ENCODE measurements at places on chromosomes 13 and 19.

GRCh38 chr19:16660763-16661479 lies at the start of gene TMEM38A:
TSS of gene TMEM38A (plus strand) at chr19:16661139. CDS start at chr19:16661218, 79 bp downstream.
- no peak for DNase-seq

DNA sequence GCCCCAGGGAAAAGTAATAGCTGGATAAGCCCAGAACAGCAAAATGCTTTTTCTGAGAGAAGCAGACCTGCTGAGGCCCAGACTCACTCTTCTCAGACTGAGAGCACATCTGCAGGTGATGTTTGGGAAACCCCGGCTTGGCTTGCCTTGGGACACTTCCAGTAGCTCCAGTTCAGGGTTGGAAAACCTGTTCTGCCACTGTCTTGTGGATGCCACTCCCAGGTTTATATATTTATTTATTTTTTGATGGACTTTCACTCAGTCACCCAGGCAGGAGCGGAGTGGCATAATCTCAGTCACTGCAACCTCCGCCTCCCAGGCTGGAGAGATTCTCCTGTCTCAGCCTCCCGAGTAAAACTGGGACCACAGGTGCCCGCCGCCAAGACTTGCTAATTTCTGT lies 8.0 kb upstream of the SMARCA4 start:
- DNase-seq = no peak

DNA sequence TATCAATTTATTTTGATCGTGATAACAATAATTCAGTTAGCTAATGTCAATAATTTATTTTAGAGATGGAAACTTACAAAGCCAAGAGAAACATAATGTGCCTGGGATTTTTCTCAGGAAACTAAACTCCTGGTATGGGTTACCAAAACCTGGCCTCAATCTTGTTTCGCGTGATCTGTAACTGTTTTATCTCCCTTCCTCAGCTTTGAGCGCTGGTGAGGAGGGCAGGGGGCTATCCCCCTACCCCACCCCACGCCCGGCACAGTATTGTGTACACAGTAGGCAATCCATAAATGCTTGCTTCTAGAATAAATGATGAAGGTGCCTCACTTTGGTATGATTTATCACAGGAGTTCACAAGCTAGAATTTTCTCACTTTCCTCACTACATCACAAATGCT lies 7.7 kb upstream of the DOCK9 start:
- DNase-seq = no peak

DNA sequence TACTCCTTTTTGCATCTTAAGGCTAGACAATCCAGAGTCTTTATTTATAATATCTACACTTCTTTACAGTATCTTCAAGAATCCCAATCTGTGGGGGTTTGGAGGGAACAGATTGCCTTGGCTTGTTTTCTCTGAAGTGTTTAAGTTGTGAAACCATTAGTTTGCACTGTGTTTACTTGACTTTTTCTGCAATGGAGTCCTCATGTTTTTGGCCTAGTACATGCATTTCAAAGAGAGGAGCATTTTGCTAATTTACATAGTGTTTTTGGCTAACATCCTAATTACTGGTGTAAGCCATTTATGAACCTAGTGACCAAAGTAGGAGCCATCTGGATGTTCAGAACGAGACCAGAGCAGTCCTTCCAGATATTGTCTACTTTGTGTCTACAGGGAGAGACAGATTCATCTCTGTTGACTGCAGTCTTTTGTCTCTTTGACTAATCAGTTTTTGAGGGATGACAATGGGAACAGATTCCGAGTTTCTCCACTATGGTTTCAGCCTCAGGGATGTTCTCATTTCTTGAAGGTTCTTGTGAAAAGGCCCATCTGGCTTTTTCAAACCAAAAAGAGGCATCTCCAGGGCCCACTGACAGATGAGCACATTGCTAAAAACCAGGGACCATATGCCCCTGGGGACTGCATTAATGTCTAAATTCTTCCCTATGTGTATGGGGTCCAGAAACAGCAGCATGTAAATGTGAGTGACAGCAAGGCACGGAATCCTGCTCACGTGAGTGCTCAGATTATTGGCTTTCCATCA lies 53.4 kb downstream of the ING1 start:
- no peak for DNase-seq

DNA sequence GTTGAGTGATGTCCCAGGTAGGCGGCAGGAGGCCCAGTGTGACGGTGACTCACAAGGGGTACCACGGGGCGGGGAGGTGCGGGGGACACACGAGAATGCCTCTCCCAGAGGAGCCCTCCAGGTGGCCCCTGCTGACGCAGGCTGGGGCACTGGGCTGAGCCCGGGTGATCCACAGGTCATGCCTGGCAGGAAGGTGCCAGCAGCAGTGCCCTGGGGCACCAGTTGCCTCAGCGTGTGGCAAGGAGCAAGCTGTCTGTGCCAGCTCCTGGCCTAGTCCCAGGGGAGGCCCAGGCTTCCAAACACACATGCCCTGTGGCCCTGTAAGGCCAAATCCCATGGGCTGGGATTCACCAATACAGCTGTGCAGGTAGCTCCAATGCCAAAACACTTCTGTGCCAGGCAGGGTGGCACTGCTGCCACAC lies 28.0 kb downstream of the AKT2 start:
- no peak for DNase-seq

DNA sequence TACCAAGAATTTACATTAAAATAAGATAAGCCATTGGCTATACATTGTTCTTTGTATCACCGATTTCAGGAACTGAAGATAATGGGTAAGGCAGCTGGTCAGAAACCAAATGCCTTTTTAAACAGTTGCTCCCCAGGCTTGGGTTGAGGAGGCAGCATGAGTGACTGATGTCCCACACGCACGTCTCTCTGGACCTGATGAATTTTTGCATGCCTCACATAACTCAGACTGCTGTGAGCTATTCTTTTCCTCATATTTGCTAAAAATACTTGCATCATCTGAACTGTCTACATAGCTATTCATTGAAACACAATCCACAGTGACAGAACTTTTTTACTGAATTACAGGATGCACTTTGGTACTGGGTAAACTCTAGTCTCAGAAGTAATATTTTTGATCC lies 123.6 kb upstream of the MAB21L1 start:
- no peak for DNase-seq

DNA sequence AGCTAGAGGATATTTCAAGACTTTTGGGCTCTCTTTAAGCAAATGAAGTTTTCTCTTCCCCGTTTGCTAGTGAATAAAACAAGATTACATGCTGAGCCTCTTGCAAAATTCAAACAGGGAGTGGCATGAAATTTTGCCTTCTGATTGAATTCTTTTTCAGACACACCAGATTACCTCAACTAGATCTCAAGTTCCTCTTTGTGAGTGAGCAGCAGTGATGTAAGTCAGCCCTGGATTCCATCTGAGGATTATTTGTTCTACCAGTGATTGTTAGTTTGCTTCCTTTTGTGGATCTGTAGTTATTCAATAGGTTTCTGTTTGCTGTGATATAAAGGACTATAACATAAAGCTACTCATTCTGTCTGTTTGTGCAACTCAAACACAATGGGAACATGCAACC lies 407.7 kb downstream of the LMO7 start:
- DNase-seq = no peak

DNA sequence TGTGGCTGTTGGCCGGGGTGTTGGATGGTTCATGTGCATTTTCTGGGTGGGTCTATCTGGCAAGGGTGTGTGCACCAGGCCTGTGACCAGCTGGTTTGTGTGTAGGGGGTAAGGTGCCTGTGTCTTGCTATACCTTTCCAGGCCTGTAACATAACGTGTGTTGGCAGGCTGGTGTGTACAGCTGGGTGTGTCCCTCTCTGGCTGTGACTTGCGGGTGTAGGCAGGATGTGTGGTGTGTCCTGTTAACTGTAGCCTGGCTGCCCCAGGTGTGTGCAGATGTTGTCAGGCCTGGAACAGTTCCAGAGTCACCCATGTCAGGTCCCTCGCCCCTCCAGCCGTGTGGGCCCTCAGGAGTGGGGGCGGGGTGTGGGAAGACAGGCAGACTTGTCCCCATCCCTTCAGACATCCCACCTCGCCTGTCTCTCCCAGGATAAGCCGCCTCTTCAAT lies 9.8 kb downstream of the KCTD15 start:
- no peak for DNase-seq

GRCh38 chr13:73722120-73722519 lies 412.1 kb downstream of the KLF12 start:
- no peak for DNase-seq

DNA sequence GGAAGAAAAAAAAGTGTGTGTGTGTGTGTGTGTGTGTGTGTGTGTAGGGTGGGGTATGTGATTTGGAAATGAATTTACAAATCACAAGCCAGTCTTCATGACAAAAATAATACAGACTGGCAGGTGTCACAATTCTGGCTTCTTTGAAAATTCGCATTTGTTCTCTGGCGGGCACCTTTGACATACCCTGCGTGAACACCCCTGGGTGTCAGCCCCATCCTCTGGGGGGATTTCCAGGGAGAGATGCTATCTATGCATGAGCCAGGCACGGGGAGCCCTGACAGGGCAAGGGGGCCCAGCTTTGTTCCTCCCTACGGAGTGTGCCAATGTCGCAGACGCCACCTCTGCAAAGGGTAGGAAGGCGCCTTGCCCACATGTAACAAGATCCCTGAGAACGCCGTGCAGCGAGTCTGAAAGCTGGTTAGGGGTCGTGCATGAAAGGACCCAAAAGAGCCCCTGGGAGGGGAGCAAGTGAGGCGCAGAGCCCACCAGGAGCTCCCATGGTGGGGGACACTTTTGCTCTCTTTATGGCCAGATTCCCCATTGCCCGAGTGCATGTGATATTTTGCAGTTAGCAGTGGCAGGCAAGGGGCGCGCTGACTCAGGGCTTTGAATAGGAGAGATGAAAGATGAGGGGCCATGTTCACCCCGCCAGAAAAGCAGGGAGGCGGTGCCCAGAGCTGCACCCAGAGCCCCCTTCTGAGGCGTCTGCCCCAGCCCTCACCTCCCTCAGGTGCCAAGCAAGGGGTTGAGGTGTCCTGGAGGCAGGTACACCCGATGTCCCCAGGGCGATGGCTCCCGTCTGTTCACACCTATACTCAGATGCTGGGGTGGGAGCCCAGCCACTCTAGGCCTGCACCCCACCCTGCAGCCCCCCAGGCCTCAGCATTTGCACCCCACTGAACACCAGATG lies 45.3 kb downstream of the KLF2 start:
- no peak for DNase-seq

- DNase-seq = peak; percentile 27
These were observed at the start of gene UNC13A for GRCh38 chr19:17687857-17688784. TSS of gene UNC13A (minus strand) at chr19:17688354. CDS start at chr19:17688199, 155 bp downstream.

Measured in stimulated activated CD4-positive, alpha-beta T cell treated with anti-CD3 and anti-CD28 coated beads, Interleukin-1b, Interleukin-23, amount 100 ng/mL, for 1 hour (primary cell).